ENCODE measurements at places on chromosomes 16 and 17. TPM values are rescaled to one million over a fixed set of nuclear protein-coding genes. Genes with fewer than 3 reads are reported as not detected.

The PRR35 gene
- 0.39 TPM for total RNA-seq

The STAT5A gene
- total RNA-seq, result 4.3 TPM

The TSPOAP1 gene
- 0.43 TPM for total RNA-seq

The TAC4 gene
- total RNA-seq, result not detected

The DNAI2 gene
- total RNA-seq, result not detected

The MIS12 gene
- 14.9 TPM for total RNA-seq

The TMC5 gene
- not detected for total RNA-seq

The CCDC78 gene
- total RNA-seq, result 5.5 TPM

The SLC38A8 gene
- not detected for total RNA-seq

The AOC2 gene
- total RNA-seq, result 0.79 TPM

The LGALS3BP gene
- 117 TPM for total RNA-seq

The PRR14 gene
- total RNA-seq, result 7.9 TPM

The CDT1 gene
- 11.8 TPM for total RNA-seq

The SKAP1 gene
- total RNA-seq, result not detected

The HOXB2 gene
- 7.8 TPM for total RNA-seq

The CPNE2 gene
- 23.6 TPM for total RNA-seq

The TPSD1 gene
- not detected for total RNA-seq

The FBXW10 gene
- total RNA-seq, result 0.11 TPM

The SLC52A1 gene
- total RNA-seq, result 0.33 TPM

The KRTAP2-2 gene
- total RNA-seq, result not detected

The DNAH17 gene
- 0.22 TPM for total RNA-seq

The SPIRE2 gene
- 10.2 TPM for total RNA-seq

The COPZ2 gene
- 26.8 TPM for total RNA-seq

The TBX2 gene
- total RNA-seq, result under 0.01 TPM

The KCNH6 gene
- total RNA-seq, result not detected

The PRSS21 gene
- not detected for total RNA-seq

The KRTAP9-8 gene
- total RNA-seq, result not detected

The RRN3 gene
- total RNA-seq, result 21.6 TPM

The SLFN12L gene
- not detected for total RNA-seq

The IGFALS gene
- not detected for total RNA-seq

The CA5A gene
- total RNA-seq, result not detected

The TMEM92 gene
- 1.2 TPM for total RNA-seq

The CD300LG gene
- total RNA-seq, result not detected

The HOXB3 gene
- 2.2 TPM for total RNA-seq

The HS3ST3A1 gene
- total RNA-seq, result 0.79 TPM

The FHOD1 gene
- total RNA-seq, result 18.1 TPM

The GPRC5B gene
- 3.4 TPM for total RNA-seq

The ZNF747 gene
- 21.5 TPM for total RNA-seq

The DCXR gene
- 71.8 TPM for total RNA-seq

The SLC16A13 gene
- total RNA-seq, result 3.1 TPM

The BLMH gene
- total RNA-seq, result 29.5 TPM

The C17orf67 gene
- total RNA-seq, result 1.3 TPM

The CDK10 gene
- 48.9 TPM for total RNA-seq

The HCRT gene
- not detected for total RNA-seq

The TUBG2 gene
- 13.0 TPM for total RNA-seq

The MYH1 gene
- not detected for total RNA-seq
